ENCODE measurements at places on chromosomes 2 and 18. TPM values are rescaled to one million over a fixed set of nuclear protein-coding genes. Genes with fewer than 3 reads are reported as not detected.

Gene PRKAG3
- 32.9 TPM for polyA plus RNA-seq

Gene NCKAP5
- polyA plus RNA-seq, result 3.3 TPM

Gene ANKRD30BL
- polyA plus RNA-seq, result not detected

Gene UGT1A10
- not detected for polyA plus RNA-seq

Gene MBOAT2
- 78.3 TPM for polyA plus RNA-seq

Gene FOXD4L1
- polyA plus RNA-seq, result 1.6 TPM

Gene MOGAT1
- not detected for polyA plus RNA-seq

Gene REG1A
- polyA plus RNA-seq, result not detected

Gene AMER3
- not detected for polyA plus RNA-seq

GRCh38 chr2:109246176-109246575 is 117.2 kb downstream of the SH3RF3 start:
- DNase-seq, result no peak

DNA sequence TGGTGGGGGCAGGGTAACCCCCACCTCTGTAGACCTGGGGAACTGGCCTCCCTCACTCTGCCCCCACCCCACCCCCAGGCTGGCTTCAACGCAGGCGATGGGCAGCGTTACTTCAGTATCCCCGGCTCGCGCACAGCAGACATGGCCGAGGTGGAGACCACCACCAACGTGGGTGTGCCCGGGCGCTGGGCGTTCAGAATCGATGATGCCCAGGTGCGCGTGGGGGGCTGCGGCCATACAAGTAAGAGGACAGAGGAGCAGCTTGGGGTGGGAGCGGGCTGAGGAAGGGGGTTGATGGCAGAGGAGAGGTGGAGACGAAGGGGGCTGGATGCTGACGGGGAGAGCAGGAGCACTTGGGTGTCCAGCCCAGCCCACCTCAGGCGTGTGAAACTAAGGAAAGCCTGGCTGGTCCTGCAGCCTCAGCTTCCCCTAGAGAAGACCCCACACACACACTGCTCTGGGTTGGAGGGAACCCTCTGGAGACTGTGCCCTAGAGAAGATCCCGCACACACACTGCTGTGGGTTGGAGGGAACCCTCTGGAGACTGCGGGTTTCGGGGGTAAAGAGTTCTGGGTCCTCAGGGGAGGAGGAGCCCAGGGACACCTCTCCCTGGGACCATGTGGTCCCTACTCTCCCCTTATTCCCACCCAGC is 36.2 kb downstream of the SNED1 start:
- DNase-seq, result no peak

- DNase-seq, result no peak
Observed at GRCh38 chr2:60532421-60532820, 21.0 kb downstream of the BCL11A start.

DNA sequence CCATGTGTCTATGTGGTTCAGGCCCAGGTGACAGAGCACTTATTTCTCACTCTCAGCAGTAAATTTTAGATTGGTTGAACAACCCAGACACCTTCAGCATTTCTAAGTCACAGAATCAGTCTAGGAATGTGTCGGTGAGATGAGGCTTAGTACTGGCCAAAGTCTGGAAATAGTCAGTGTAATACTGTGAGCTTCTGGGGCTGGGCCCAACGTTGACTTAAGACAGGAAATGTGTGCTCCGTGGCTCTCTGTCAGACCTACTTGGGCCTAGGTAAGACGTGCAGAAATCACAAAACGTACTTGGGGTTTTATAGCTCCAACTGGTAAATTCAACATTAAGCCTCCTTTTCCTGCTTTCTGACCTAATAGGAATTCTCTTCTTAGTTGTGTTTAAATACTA is 160.3 kb upstream of the COL3A1 start:
- no peak for DNase-seq

GRCh38 chr2:172084645-172085459 is 455 bp upstream of the DLX1 start:
- DNase-seq, result no peak

- peak; percentile 16 for DNase-seq
Observed at GRCh38 chr2:12465631-12466135, 251.1 kb upstream of the TRIB2 start.

GRCh38 chr18:36314098-36314497 is 16.6 kb downstream of the FHOD3 start:
- DNase-seq, result no peak

- DNase-seq, result no peak
Observed at GRCh38 chr2:237763812-237764211, 34.8 kb upstream of the RBM44 start.

DNA sequence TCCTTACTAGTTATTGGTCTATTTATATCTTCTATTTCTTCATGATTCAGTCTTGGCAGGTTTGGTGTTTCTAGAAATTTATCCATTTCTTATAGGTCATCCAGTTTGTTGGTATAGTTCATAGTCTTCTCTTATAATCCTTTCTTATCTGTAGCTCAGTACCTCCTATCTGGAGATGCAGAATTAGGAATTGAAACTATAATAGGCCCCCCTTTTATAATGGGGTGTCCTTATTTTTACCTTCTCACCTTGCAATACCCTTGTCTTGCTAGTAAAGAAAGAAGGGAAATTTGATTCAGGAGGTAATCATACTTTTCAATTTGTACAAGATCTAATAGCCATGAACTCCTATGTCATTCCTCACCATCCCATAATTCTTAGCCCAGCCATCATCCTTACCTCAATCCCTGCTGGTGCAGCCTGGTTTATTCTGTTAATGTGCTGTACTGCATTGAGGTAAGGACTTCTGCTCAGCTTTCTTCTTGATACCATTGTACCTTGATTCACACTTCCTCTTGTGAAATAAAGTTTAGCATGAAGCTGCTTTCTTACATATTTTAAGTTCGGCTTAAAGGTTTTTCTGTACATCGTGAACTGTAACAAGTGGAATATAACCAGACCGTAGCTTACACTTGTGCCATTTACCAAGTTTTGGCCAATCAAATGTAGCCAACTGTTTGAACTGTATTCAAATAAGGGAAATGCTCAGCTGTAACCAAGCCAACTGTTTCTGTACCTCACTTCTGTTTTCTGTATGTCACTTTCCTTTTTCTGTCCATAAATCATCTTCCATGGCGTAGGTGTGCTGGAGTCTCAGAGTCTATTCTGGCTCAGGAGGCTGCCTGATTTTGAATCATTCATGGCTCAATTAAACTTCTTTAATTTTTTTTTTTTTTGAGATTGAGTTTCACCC is 40.1 kb upstream of the PTH2R start:
- DNase-seq, result no peak

DNA sequence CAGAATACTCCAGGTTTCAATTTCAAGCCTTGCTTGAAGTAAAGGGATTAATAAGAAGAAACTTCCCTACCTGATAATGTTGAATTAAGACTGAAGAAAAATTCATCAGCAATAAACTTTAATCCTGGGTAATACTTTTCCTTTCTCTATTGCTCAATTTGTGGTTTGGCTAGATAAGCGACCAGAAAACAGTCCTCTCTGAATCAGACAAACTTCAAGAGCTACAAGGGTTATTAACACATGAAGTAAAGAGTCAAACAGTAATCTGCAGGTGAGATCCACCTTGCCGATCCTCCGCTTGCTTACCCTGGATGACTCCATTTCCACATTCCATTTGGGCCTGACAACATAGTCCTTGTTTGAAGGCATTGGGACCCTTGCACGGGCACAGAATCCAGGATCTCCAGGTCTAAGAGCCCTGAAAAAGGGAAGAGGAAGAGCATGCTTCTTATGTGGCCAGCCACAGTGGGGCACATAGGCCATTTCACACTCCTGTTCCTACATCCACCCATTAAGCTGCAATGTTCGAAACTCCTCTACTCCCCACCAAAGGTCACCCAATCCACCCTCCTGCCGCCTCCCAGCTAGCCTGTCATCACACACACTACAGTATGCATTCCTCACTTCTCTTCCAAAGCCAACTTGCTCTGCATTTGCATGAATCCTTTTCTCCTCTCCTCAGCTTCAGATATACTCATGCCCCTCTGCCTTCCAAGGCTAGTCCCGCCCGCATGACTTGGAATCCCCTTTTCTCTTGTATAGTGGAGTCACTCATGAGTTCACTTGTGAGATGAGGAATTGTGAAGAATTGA is 39.8 kb downstream of the IWS1 start:
- no peak for DNase-seq

DNA sequence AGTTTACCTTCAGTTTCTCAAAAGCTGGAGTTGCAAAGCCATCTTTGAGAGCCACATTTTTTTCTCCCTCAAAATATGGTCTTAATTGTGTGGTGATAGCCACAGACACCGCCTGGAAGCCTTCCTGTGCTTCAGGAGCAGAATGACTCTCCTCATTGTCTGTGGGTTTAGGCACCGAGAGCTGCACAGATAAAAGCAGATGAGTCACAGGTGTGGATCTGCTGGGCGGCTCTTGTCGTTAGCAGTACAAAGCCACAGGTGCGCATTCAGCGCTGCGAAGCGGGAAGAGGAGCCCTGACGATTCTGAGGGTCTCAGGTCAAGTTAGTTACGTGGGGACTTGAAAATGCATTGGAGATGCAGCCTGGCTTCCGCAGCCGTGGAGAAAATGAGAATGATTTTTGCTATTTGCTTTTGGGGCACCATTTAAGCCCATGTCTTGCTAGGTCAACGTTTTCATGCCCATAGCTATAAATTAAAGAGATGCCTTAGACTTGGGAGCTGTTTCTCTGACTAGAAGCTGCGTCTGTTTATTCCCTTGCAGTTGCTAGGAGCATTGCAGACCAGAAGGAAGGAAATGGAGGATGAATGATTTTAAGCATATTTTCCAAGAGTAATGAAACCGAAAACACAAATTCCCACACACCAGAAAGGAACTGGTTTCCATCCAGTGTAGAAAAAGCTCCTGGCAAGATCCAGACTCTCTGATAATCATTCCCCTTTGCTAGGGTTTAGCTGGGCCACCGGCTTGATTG is 51.5 kb downstream of the KLHL29 start:
- no peak for DNase-seq

Measured in forelimb muscle (tissue), 1 donor.